ENCODE measurements at places on chromosomes 11 and 22.

DNA sequence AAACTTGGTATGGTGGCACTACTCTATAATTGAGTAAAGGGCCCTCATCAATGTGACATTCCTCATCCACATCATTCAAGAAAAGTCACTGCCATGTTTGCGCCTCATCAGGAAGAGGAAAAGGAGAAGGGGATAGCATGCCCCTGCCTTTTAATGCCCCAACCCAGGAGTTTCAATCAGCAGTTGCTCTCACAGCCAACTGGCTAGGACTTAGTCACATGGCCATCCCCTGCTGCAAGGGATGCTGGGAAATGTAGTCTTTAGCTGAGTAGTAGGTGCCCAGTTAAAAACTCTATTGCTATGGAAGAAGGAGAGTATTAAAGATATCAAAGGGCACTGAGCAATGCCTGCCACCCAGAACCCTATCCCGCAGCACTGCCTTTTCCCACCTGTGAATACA lies 10.9 kb upstream of the CCND1 start:
- DNase-seq: no peak

DNA sequence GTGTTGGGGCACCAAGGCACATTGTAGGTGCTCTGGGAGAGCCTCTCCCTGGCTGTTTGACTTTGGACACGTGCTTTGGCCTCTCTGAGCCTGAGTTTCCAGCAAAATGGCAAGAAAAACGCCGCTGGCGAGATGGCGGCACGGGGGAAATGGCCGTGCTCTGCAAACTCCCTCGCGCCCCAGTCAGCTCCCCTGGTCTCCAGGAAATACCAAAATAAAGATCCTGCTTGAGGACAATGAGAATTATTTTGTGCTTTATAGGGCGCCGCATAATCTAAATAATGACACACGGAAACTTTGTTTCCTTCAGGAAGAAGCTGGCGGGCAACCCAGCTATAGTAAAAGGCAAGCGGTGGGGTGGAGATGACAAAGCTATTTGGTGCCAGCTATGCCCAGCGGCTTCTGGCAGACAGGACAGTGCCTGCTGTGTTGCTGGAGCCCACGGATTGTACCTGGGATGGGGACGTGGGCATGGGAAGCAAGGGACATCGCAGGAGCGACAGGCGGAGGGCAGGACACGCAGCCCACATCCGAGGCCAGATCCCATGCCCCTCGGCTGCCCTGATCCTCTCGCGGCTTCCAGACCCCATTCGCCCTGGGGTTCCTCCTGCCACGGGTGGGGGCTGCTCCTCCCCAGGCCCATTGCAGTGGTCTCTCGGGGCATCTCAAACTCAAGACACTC lies 26.3 kb upstream of the RFPL3 start:
- DNase-seq: no peak

DNA sequence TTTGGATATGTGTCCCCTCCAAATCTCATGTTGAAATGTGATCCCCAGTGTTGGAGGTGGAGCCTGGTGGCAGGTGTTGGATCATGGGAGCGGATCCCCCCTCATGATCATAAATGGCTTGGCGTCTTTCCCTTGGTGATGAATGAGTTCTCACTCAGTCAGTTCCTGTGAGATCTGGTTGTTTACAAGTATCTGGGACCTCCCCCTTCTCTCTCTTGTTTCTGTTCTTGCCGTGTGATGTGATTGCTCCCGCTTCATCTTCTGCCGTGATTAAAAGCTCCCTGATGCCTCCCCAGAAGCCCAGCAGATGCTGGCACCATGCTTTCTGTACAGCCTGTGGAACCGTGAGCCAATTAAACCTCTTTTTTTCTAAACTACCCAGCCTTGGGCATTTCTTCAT lies 102.2 kb downstream of the SEZ6L start:
- no peak for DNase-seq

GRCh38 chr11:27166130-27166529 lies 125.5 kb downstream of the BBOX1 start:
- DNase-seq: no peak

DNA sequence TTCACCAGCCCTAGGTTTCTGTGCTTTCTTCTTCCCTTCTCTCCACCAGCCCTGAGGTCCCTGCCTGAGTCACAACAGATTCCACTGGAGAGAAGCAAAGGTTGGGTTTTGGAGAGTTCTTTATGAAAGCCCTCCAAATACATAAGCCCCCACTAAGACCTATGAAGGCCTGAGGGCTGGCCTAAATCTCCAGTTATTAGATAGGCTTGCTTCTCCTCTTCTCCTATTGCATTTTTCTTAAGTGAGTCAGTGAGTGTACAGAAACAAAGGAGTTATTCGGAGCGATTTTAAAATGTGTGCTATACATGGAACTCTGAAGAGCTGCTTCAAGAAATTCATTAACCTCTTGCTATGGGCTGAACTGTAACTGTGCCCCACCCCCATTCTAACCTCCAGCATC lies 1057.3 kb downstream of the OPCML start:
- no peak for DNase-seq

- DNase-seq: no peak
Observed at GRCh38 chr11:134468796-134469195, 56.8 kb upstream of the B3GAT1 start.

GRCh38 chr11:46808799-46809431 lies 37.2 kb downstream of the CKAP5 start:
- DNase-seq: no peak

DNA sequence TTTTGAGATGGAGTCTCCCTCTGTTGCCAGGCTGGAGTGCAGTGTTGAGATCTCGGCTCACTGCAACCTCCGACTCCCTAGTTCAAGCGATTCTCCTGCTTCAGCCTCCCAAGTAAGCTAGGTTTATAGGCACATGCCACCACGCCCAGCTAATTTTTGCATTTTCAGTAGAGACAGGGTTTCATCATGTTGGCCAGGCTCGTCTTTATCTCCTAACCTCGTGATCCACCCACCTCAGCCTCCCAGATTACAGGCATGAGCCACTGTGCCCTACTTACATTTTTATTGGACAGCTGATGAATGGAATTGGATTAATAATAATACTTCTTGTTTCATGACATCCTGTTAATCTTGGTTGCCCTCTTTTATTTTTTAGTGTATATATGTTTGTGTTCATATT lies 3.0 kb upstream of the MRGPRD start:
- no peak for DNase-seq

GRCh38 chr11:99822846-99823565 lies 802.3 kb downstream of the CNTN5 start:
- DNase-seq: no peak

DNA sequence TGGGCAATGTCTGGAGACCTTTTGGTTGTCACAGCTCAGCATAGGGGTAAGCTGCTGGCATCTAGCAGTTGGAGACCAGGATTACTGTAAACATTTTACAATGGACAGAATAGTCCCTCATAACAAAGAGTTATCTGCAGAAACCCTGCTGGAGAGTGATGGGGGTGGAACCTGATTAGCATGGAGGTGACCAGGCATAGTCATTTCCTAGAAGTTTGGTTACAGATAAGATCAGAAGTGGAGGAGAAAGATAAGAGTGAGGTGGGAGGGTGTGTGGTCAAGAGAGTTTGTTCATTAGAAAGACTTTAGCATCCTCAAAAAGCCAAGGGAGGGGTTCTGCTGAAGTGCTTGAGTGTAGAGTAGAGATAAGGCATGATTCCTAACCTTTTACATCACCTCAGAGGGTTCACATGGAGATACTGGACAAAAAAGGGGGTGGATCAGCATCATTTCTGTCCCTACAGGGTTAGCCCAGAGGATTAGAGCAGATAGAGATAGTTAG lies 38.8 kb downstream of the PRDM11 start:
- no peak for DNase-seq

DNA sequence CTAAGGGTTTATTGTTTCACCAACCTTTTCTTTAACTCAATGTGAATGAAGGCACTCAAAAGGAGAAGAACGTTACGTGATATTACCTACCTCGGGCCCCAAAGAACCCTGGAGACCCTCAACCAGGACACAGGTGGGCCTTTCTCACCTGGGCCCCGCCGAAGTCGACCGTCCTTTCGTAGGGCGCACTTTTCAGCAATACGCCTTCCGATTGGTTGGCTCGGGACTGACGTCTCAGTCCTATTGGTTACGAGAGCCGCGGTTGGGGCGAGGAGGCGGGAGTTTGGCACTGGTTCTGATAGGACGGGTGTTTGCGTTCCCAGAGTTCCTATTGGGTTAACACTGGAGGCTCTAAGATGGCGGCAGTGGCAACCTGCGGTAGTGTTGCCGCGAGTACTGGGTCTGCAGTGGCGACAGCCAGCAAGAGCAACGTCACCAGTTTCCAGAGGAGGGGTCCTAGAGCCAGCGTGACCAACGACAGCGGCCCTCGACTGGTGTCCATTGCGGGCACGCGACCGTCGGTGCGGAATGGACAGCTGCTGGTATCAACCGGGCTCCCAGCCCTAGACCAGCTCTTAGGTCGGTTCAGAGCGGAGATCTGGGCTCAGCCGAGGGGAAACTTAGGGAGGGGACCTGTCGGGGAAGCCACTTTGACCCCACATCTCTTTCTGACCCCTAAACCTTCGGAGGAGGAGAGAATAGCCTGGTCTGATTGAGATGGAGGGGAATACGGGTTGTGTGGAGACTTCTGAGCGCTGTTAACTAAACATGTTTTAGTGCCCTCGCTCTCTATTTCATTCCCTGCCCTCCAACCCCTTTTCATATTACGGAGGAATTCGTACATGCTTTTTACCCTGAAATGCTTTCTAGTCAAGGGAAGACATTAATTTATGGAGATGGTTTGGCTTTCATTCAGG lies at the start of the genes ELP4 and IMMP1L:
ELP4 (plus strand) TSS at position 339 of the 917 bp plus-strand sequence; CDS start at position 357, 18 bp downstream.
IMMP1L (minus strand) TSS at position 194 of the 917 bp plus-strand sequence. CDS start 46,346 bp downstream, outside the sequence.
- peak; percentile 96 for DNase-seq

DNA sequence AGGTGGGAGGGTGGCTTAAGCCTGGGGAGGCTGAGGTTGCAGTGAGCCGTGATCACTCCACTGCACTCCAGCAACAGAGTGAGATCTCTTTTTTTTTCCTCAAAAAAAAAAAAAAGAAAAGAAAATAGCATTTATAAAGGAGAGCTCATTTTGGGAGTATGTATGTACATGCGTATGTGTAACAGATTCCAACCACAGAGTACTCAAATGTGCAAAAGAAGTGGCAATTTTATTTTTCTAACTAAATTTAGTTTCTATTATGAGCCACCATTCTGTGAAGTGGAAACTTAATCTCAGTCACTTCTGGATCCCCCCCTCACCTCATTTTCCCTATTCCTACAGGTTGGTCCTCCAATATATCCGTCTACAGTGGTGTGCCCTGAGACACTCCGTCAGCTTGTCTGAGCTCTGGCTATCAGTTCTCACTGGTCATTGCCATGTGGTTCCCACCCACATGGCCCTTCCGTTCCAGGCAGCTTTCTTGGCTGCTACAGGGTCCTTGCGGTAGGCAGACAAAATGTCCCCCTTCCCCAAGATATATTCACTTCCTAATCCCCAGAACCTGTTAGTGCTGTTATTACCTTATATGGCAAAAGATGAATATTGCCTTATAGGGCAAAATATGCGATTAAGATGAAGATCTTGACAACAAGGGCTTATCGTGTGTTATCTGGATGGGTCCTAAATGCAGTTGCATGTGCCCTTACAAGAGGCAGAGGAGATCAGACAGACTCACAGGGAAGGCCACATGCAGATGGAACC lies 35.8 kb upstream of the TSKU start:
- DNase-seq: no peak
